Astrocyte (in vitro differentiated cells and primary cell): ENCODE measurements at places on chromosomes 2 and 18.
A peak's percentile ranks its signal among the peaks of the same experiment; 100 is the strongest.

DNA sequence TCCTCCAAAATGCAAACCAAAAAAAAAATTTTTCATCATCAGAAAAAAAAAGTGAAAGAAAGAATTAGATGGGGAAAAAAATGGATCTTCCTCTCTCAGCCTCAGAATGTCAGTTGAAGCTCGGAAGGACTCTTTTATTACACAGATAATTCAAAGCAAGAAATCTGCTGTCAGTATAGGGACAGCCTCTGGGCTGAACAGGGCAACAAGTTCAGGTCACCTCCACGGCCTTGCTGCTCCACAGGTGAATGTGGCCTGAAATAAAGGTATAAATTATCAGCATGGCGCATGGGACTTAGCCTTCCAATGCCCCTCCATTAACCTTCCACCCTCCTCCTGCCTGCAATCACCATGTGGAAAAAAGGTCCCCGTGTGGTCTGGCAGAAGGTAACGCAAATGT lies 316.8 kb upstream of the POU3F3 start:
- no peak for DNase-seq

DNA sequence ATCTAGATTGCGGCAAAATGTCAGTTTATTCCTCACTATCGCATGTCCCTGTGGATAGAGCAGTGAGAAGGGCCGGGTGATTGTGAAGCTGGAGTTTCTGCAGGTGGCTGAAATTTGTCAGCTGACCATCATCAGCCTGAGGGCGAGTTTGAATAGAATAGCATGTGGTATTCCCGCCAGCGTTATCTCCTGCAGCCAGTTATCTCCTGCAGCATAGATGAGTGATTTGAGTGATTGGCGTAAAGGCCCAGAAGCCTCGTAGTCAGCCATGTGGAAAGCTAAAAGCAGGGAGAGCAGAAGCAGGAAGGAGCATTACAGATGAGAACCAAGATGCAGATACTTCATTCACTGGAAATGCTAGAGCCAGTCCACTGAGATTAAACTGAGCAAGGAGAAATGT lies 65.5 kb downstream of the CABLES1 start:
- DNase-seq, result no peak

GRCh38 chr2:5691985-5692529 lies at the start of gene SOX11:
SOX11 (plus strand) TSS chr2:5692384; CDS start chr2:5692722, 338 bp downstream.
- peak; percentile 87 for DNase-seq

DNA sequence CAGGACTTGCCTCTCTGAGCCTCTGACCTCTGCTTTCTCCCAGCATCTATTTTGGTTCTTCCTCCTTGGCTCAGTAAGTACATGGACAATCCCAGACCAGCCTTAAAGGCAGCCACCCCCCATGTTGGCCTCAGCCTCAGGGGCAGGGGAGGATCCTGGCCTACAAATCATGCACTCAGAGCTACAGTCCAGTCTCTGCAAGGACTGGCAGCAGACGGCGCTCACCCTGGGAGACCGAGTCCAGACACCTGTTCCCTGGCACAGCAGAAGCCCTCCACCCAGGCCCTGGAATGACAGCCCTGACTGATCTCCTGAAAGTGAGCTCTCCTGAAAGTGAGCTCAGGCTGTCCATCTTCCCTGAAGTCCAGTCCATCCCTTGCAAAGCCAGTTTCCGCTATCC lies 25.7 kb upstream of the PTPN4 start:
- DNase-seq, result no peak

GRCh38 chr2:69612200-69612599 lies 31.3 kb downstream of the AAK1 start:
- DNase-seq, result no peak

DNA sequence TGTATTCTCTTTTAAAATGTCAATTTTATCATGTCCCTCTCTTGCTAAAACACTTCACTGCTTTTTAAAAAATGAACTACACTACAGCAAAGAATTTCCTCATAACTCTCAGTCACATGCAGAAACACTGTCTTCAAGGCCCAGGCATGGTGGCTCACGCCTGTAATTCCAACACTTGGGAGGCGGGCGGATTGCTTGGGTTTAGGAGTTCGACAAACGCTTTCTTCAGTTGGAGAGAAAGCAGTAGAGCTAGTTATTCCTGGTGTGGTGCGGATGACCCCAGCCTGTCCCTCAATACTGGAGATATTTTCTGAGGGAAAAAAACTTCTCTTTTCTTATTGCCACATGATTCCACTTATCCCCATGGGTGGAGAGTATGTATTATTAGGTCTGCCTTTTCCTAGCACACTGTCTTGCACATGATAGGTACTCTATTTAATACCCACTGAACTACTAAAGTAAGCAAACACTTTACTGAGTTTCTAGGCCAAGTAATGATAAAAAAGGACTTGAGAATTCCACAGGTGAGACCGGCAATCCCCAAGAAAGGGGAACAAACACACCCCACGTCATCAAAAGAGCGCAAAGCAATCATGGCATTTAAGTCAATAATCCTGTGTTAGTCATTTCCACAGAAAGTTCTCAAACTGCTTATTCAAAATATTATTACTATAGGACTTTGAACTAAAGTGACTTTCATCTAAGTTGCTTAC lies 77.1 kb downstream of the SPIRE1 start:
- DNase-seq, result no peak
